ENCODE measurements at places on chromosomes 4 and X.

GRCh38 chr4:188783175-188783574 lies 643.9 kb downstream of the TRIML1 start:
- H3K4me1 ChIP-seq = no peaks in the 10 kb centered on the region
- no peak for DNase-seq
- H3K27ac ChIP-seq = no peak overlapping the region
- H3K27me3 ChIP-seq = no peaks in the 10 kb centered on the region
- no peaks in the 10 kb centered on the region for H3K36me3 ChIP-seq

DNA sequence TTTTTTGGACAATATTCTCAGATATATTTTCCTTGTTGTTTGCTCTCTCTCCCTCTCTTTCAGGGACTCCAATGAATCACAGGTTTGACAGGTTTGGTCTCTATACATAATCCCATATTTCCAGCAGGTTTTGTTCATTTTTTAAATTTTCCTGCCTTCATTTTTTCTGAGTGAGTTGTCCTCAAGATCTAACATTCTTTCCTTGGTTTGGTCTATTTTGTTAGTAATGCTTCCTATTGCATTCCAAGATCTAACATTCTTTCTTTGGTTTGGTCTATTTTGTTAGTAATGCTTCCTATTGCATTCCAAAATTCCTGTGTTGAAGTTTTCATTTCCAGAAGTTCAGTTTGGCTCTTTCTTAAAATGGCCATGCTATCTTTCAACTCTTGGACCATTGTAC lies 45.3 kb upstream of the ZMAT1 start:
- H3K27ac ChIP-seq = no peak overlapping the region
- no peak for DNase-seq
- H3K4me3 ChIP-seq = no peak overlapping the region
- H3K27me3 ChIP-seq = no peaks in the 10 kb centered on the region
- no peaks in the 10 kb centered on the region for H3K4me1 ChIP-seq

DNA sequence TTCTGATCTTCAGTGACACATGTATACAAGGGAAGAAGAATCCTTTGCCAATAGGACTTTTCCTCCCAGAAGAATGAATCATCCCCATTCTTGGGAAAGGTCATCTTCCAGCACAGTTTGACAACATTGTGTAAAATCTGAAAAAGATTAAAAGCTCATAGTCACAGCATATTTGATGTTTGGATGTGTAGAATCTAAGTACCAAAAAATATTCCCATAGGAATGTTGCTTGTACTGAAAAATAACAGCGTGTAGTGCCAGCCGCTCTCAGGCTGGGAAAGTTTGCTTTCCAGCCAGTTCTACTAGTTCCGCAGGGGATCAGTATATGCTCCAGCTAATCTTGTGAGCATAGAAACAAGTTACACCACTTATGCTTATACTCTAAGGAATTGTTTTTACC lies 74.7 kb upstream of the IL13RA1 start:
- H3K27me3 ChIP-seq = no peaks in the 10 kb centered on the region
- no peaks in the 10 kb centered on the region for H3K36me3 ChIP-seq
- no peaks in the 10 kb centered on the region for H3K4me1 ChIP-seq
- no peak overlapping the region for H3K27ac ChIP-seq
- H3K4me3 ChIP-seq = no peak overlapping the region

DNA sequence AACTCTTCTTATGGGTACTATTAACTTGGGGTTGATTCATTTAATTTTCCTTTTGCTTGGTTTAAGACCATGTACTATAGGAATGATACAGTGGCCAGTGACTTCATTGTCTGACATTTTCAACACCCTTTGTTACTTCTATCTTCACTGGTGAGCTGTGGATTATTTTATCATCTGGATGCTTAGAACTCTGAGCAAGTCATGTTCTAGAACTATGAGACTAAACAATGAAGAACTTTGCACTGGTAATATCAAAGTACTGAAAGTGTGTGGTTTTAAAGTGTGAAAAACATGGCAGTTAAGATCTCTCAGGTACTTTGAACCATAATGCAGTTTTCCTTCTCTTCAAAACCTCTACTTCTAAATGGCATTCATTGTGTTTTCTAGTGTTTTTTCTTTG lies 47.8 kb downstream of the MAP7D3 start:
- peaks cover 5% of the 10 kb centered on the region for H3K36me3 ChIP-seq
- H3K4me3 ChIP-seq = no peak overlapping the region
- H3K27ac ChIP-seq = peak overlapping the region; percentile 67
- H3K27me3 ChIP-seq = no peaks in the 10 kb centered on the region

GRCh38 chr4:165872461-165873297 lies at the start of gene TLL1:
TLL1 (plus strand) TSS chr4:165873237; CDS start chr4:165873905, 668 bp downstream.
- H3K4me3 ChIP-seq = peak within 1 kb of the TSS; percentile 72
- H3K27ac ChIP-seq = peak within 1 kb of the TSS; percentile 74
- H3K27me3 ChIP-seq = peaks cover 19% of the 10 kb centered on the region
- no peak for DNase-seq
- H3K36me3 ChIP-seq = no peaks in the 10 kb centered on the region

DNA sequence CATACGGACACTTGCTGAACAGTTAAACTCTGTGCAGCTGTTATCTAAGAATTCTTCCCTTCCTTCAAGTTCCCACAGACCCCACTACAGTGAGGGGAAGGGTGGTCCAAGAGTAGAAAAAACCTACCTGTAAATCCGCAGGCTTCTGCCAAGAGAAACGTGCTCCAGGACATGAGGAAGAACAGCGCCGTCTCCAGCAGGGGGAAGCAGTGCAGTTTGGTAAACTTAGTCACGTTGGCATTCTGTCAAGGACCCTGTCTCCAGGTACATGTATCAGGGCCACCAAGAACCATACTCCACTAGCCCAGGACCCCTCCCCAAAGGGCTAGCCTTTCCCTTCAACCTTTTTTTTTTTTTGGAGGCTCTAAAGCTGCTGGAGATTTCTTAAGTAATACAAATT lies 79.9 kb downstream of the CHST7 start:
- H3K4me1 ChIP-seq = peaks cover 13% of the 10 kb centered on the region
- no peak overlapping the region for H3K27ac ChIP-seq
- H3K4me3 ChIP-seq = no peak overlapping the region
- H3K27me3 ChIP-seq = no peaks in the 10 kb centered on the region
- DNase-seq = no peak

GRCh38 chr4:88753658-88754571 lies 56.3 kb upstream of the NAP1L5 start:
- H3K4me3 ChIP-seq = no peak overlapping the region
- no peak overlapping the region for H3K27ac ChIP-seq
- H3K27me3 ChIP-seq = no peaks in the 10 kb centered on the region
- no peak for DNase-seq
- peaks cover 28% of the 10 kb centered on the region for H3K36me3 ChIP-seq
- H3K4me1 ChIP-seq = peaks cover 4% of the 10 kb centered on the region

- DNase-seq = no peak
- peaks cover 24% of the 10 kb centered on the region for H3K4me1 ChIP-seq
- H3K27me3 ChIP-seq = peaks cover 17% of the 10 kb centered on the region
- peak overlapping the region; percentile 74 for H3K4me3 ChIP-seq
- H3K36me3 ChIP-seq = no peaks in the 10 kb centered on the region
Observed at GRCh38 chr4:122826079-122826527, 528 bp upstream of the FGF2 start.

DNA sequence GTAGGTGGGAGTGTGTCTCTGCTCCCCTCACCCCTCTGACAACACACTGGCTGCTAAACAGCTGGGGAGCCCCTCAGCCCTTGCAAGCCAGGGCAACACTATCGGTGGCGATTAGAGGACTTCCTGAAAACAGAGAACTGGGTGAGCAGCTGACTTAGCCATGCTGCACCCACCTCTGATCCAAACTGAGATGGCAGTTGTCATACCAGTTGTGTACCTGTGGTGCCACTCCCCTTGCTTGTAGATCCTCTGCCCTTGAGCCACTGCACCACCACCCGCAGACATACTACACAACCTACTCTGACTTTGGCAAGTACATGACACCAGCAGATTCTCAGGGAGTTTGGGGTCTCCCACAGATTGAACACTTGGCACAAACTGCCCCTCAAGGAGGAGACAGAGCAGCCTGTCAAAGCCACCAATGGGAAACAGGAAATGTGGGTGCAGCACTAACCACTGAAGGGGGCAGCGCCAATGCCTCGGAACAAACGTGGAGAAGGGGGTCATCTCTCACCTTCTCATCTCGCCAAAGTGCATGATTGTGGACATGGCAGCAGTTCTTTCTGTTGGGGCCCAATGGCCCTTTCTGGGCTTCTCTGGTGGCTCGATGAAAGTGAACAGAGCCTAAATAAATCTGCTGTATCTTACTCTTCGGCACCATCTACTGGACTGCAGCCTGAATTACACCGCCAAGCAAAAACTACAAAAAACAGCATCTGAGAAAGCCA lies 119.8 kb downstream of the NEK1 start:
- no peaks in the 10 kb centered on the region for H3K27me3 ChIP-seq
- H3K36me3 ChIP-seq = peaks cover 7% of the 10 kb centered on the region
- H3K4me1 ChIP-seq = no peaks in the 10 kb centered on the region
- no peak overlapping the region for H3K4me3 ChIP-seq

DNA sequence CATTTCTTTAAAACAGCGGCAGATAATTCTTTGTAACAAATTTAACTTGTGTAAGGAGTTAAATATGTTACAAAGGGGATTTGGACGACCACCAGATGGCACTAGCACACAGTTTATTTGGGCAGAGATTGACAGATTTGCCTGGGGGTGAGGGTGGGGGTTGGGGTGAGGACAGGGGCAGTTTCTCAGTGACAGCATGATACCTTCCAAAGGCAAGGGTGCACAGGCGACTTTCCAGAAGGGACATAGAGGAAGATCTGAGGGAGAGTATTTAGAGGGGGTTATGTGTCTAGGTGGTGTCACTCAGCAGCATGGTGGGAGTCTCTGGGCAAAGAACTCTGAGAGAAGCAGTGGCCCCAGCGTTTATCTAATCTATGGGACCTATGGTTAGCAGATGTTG lies 9.6 kb upstream of the TMA16 start:
- no peaks in the 10 kb centered on the region for H3K36me3 ChIP-seq
- no peaks in the 10 kb centered on the region for H3K27me3 ChIP-seq
- H3K27ac ChIP-seq = no peak overlapping the region
- no peaks in the 10 kb centered on the region for H3K4me1 ChIP-seq

DNA sequence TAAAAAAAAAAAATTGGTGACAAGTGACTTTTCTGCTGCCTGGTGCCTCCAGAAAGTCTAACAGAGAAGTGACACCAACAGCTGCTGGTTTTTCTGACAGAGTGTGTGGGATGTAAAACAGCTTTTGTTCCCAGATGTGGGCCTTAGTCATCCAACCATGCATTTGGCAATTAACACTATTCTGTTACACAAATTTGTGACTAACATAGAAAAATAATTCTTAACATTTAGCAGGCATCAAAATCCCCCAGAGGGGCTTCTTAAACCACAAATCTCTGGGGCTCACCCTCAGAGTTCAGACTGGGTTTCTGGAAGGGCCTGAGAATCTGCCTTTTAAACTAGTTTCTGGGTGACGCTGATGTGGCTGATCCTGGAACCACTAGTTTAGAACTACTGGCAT lies 100.5 kb upstream of the PCDH7 start:
- no peak overlapping the region for H3K27ac ChIP-seq
- DNase-seq = no peak
- H3K36me3 ChIP-seq = no peaks in the 10 kb centered on the region
- no peaks in the 10 kb centered on the region for H3K4me1 ChIP-seq
- H3K4me3 ChIP-seq = no peak overlapping the region

GRCh38 chr4:73917081-73917501 lies 47.9 kb downstream of the CXCL1 start:
- no peaks in the 10 kb centered on the region for H3K4me1 ChIP-seq
- no peak overlapping the region for H3K4me3 ChIP-seq
- no peaks in the 10 kb centered on the region for H3K36me3 ChIP-seq
- no peaks in the 10 kb centered on the region for H3K27me3 ChIP-seq
- no peak overlapping the region for H3K27ac ChIP-seq

DNA sequence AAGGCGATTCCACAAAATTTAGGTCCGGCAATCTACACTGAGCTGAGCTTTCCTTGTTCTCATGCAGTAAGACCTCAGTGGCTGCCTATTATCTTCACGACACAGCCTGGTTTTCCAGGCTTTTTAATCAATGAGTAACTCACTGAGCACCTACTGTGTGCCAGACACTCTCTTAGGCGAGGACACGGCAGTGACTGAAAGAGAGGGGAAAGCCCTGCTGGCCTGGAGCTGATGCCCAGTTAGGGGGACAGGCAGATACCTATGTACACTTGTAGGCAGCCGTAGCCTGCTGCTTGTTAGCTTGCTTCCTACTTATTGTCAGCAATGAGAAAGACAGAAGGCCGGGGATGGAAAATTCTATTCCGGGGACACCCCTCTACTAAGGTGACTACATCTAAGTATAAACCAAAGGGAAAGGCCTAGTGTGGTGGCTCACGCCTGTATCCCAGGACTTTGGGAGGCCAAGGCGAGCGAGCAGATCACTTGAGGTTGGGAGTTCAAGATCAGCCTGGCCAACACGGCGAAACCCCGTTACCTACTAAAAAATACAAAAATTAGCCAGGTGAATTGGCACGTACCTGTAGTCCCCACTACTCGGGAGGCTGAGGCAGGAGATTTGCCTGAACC lies 3.8 kb downstream of the WDR1 start:
- H3K4me1 ChIP-seq = peaks cover 75% of the 10 kb centered on the region
- H3K36me3 ChIP-seq = peaks cover 59% of the 10 kb centered on the region
- DNase-seq = no peak
- no peak overlapping the region for H3K27ac ChIP-seq
- H3K4me3 ChIP-seq = no peak overlapping the region

- H3K27me3 ChIP-seq = no peaks in the 10 kb centered on the region
- H3K27ac ChIP-seq = no peak overlapping the region
- DNase-seq = no peak
Observed at GRCh38 chr4:42281324-42282020, 115.8 kb upstream of the SHISA3 start.

DNA sequence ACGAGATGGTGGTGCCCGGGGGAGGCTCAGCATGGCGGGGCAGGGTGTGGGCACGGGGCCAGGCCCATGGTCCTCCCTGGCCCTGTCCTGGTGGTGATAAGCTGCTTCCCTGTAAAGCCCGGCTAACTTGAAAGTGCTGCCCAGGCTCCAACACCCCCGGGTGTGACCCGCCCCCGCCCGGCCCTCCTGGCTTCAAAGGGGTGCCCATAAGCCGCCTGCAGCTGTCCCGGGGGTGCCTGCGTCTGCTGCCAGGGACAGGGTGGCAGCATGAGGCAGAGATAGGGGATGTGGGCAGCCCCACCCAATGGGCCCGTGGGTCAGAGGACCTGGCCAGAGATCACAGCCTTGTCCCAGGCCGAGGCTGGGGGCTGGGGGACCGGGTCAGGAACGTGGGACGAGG lies 18.1 kb downstream of the FGFRL1 start:
- H3K4me1 ChIP-seq = peaks cover 14% of the 10 kb centered on the region
- DNase-seq = no peak
- no peak overlapping the region for H3K27ac ChIP-seq
- peaks cover 9% of the 10 kb centered on the region for H3K36me3 ChIP-seq
